ENCODE measurements at places on chromosomes 4 and X. TPM values are rescaled to one million over a fixed set of nuclear protein-coding genes. Genes with fewer than 3 reads are reported as not detected.

The GAGE12J gene
- not detected for total RNA-seq

The AVPR2 gene
- not detected for total RNA-seq

The DGKK gene
- total RNA-seq, result not detected

The PPARGC1A gene
- 0.13 TPM for total RNA-seq

The BLOC1S4 gene
- 19.9 TPM for total RNA-seq

The CXorf65 gene
- not detected for total RNA-seq

The SLC4A4 gene
- total RNA-seq, result 7.5 TPM

The TLR7 gene
- total RNA-seq, result not detected

The AKAP14 gene
- total RNA-seq, result not detected
